ENCODE measurements at places on chromosomes 11 and 22. TPM values are rescaled to one million over a fixed set of nuclear protein-coding genes. Genes with fewer than 3 reads are reported as not detected.

The PLEKHA7 gene
- polyA plus RNA-seq: 52.1 TPM

The PHOX2A gene
- not detected for polyA plus RNA-seq

The RASL10A gene
- 4.0 TPM for polyA plus RNA-seq

The SLC16A8 gene
- 1.7 TPM for polyA plus RNA-seq

The PATE4 gene
- 0.03 TPM for polyA plus RNA-seq

The AKIP1 gene
- 24.4 TPM for polyA plus RNA-seq

The NTM gene
- polyA plus RNA-seq: 1.4 TPM

The TSGA10IP gene
- polyA plus RNA-seq: not detected

The FERMT3 gene
- polyA plus RNA-seq: 11.4 TPM

The TMPRSS5 gene
- 0.45 TPM for polyA plus RNA-seq

The CEND1 gene
- 3.3 TPM for polyA plus RNA-seq

The DAGLA gene
- 0.22 TPM for polyA plus RNA-seq

The HPX gene
- polyA plus RNA-seq: 0.85 TPM

The AQP11 gene
- polyA plus RNA-seq: 22.4 TPM

The SLC22A12 gene
- not detected for polyA plus RNA-seq

The FGF3 gene
- not detected for polyA plus RNA-seq

The SYT7 gene
- 5.0 TPM for polyA plus RNA-seq

The GRK3 gene
- 3.2 TPM for polyA plus RNA-seq

The TMPRSS4 gene
- polyA plus RNA-seq: 117 TPM

The CDC45 gene
- polyA plus RNA-seq: 13.8 TPM

The XPNPEP3 gene
- 1.1 TPM for polyA plus RNA-seq

The PPM1F gene
- 1.8 TPM for polyA plus RNA-seq

The ABCG4 gene
- 0.27 TPM for polyA plus RNA-seq

The ADM2 gene
- polyA plus RNA-seq: 3.5 TPM

All from small intestine (tissue), 16 donors.